ENCODE measurements at places on chromosomes 2 and 18.

DNA sequence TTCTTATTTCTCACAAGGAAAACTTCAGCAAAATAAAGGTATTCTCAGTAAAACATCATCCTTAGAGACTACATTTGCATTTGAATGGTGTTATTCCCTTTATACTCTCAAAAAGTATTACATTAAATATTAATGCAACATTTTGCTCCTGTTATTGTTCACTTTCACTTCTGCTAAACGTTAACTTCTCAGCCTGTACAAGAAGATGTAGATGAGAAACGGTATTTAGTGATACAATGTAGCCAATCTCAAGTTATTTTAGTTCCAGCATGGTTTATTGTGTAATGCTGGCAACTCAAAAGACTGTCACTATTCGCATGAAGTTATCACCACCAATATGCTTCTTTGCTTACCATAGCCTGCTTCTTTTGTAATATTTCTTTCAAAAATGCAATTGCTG is 514.1 kb downstream of the CPS1 start:
- DNase-seq: no peak
- no peak overlapping the region for H3K4me3 ChIP-seq
- no peak overlapping the region for H3K27ac ChIP-seq
- H3K36me3 ChIP-seq: no peaks in the 10 kb centered on the region

- no peak overlapping the region for H3K4me3 ChIP-seq
- H3K36me3 ChIP-seq: peaks cover 26% of the 10 kb centered on the region
- H3K27ac ChIP-seq: peak overlapping the region; percentile 5
These were observed 51.7 kb upstream of the TFCP2L1 start for GRCh38 chr2:121336528-121337294.

GRCh38 chr18:9067823-9068222 is 34.7 kb upstream of the NDUFV2 start:
- H3K27ac ChIP-seq: no peak overlapping the region
- H3K4me3 ChIP-seq: no peak overlapping the region
- DNase-seq: no peak
- H3K4me1 ChIP-seq: no peaks in the 10 kb centered on the region
- H3K36me3 ChIP-seq: no peaks in the 10 kb centered on the region

DNA sequence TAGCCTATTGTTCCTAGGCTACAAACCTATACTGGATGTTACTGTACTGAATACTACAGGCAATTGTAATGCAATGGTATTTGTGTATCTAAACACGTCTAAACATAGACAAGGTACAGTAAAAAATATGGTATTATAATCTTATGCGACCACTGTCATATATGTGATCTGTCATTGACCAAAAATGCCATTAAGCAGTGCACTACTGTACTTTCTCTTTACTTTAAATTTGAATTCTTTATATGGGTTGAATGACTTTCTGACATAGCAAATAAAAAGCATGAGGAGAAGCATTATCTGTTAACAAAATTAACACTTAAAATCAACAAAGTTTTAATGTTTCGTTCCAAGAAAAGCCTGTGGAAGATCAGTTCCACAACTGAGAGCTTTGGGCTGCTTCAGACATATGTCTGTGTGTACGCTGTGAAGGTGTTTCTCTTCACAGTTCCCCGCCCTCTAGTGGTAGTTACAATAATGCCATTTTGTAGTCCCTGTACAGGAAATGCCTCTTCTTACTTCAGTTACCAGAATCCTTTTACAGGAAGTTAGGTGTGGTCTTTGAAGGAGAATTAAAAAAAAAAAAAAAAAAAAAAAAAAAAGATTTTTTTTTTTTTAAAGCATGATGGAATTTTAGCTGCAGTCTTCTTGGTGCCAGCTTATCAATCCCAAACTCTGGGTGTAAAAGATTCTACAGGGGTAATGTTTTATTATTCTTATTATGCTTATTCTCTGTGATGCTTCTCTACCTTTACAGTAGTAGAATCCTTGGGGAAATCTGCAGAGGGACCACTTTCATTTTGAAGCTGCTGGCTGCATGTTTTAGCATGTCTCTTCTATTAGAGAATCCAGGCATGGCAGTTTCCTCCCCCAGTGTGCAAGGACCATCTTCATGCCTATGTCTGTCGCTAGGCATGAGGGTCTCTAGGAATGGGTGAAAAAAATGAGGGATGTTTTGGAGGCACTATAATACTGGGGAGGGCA is 54.5 kb downstream of the SCN2A start:
- H3K27me3 ChIP-seq: peaks cover 19% of the 10 kb centered on the region
- DNase-seq: peak; percentile 30
- H3K4me1 ChIP-seq: peaks cover 4% of the 10 kb centered on the region
- peaks cover 2% of the 10 kb centered on the region for H3K36me3 ChIP-seq
- no peak overlapping the region for H3K27ac ChIP-seq

GRCh38 chr2:9002313-9002636 is 1.2 kb downstream of the MBOAT2 start:
- no peak overlapping the region for H3K27ac ChIP-seq
- H3K36me3 ChIP-seq: peaks cover 5% of the 10 kb centered on the region
- H3K27me3 ChIP-seq: no peaks in the 10 kb centered on the region
- DNase-seq: no peak
- H3K4me1 ChIP-seq: peaks cover 10% of the 10 kb centered on the region

DNA sequence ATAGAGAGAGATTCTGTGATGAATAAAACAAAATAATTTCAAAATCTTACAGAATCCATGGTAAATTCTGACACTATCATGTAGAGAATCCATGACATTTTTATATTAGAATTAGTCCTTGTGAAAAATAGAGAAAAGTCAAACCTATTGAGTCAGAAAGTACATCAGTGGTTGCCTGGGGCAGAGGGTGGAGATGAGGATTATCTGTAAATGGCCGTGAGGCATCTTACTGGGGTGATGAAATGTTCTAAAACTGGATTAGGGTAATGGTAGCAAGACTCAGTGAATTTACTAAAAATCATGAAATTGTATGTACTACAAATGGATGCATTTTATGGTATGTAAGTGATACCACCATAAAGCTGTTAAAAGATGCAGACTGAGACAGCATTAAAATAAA is 323.1 kb downstream of the SLC8A1 start:
- no peak overlapping the region for H3K27ac ChIP-seq
- H3K36me3 ChIP-seq: peaks cover 2% of the 10 kb centered on the region
- no peak overlapping the region for H3K4me3 ChIP-seq
- no peaks in the 10 kb centered on the region for H3K4me1 ChIP-seq
- DNase-seq: no peak

DNA sequence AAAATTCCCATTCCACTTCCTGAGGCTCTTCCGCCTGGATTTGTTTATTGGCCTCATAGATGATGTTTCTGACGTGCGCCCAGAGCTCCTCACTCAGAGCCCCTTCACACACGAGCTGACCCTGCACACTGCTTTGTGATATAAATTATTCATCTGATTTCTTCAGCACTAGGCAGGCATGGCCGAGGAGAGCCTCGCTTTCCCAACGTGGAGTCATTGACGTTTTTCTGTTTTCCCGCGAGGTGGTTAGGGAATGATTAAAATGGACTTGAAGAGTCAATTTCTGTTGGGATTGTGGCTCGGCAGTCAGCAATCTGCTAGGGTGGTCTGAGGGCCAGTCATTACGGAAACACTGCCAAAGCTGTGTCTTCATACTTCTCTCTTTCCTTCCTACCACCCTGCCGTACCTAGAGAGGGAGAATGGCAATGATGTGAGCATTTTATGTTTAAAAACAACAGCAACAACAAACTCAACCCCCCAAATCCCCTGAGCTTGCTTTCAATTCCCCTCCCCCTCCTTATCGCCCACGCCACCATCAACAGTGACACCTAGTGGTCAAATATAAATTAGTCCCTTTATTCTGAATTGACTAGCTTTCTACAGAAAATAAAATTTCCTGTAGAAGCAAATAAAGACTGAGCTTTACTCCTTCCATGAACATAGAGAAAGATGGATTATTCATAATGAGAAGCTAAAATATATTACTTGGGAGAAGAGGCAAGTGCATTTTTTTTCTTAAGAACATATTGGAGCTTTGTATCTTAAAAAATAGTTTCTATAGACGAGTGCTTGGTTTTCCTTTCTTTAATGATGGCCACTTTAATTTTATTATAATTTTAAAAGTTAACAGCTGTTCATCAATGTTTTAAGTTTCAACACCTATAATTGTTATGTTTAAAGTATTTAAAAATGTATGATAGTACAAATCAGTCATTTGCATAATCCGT is 285.1 kb downstream of the MTX2 start:
- peaks cover 55% of the 10 kb centered on the region for H3K27me3 ChIP-seq
- H3K4me3 ChIP-seq: peak overlapping the region; percentile 72
- H3K27ac ChIP-seq: no peak overlapping the region
- H3K36me3 ChIP-seq: no peaks in the 10 kb centered on the region

GRCh38 chr2:191272064-191272463 is 26.9 kb downstream of the MYO1B start:
- peaks cover 2% of the 10 kb centered on the region for H3K36me3 ChIP-seq
- no peak overlapping the region for H3K4me3 ChIP-seq
- peaks cover 67% of the 10 kb centered on the region for H3K27me3 ChIP-seq
- no peak overlapping the region for H3K27ac ChIP-seq
- DNase-seq: no peak
- H3K4me1 ChIP-seq: no peaks in the 10 kb centered on the region

DNA sequence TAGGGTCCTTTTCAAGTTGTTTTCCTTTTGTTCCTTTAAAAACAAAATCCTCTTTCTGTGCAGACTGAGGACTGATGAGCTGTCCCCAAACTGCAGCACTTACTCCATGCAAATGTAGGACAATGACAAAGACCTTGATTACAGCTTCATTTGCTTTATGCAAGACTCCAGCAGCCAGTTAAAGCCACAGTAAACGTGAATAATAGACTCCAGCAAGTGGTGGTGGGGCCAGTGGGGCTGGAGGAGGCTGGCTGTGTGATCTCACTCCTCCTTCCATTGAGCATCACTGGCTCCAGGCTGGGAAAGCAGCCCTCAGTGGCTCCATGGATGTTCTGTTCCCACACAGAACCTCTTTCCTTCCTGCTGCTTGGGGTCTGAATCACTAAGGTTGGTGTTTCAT is 306.0 kb upstream of the CELF4 start:
- no peak overlapping the region for H3K27ac ChIP-seq
- H3K36me3 ChIP-seq: no peaks in the 10 kb centered on the region
- H3K4me1 ChIP-seq: no peaks in the 10 kb centered on the region
- DNase-seq: no peak
- H3K27me3 ChIP-seq: no peaks in the 10 kb centered on the region

- peaks cover 93% of the 10 kb centered on the region for H3K36me3 ChIP-seq
- H3K4me3 ChIP-seq: no peak overlapping the region
- H3K27ac ChIP-seq: peak overlapping the region; percentile 46
- no peak for DNase-seq
These were observed 8.4 kb downstream of the YPEL5 start for GRCh38 chr2:30155202-30155601.

- H3K4me1 ChIP-seq: no peaks in the 10 kb centered on the region
- DNase-seq: no peak
- H3K4me3 ChIP-seq: peak overlapping the region; percentile 73
- H3K27ac ChIP-seq: no peak overlapping the region
- H3K36me3 ChIP-seq: no peaks in the 10 kb centered on the region
These were observed 48.0 kb downstream of the KCNIP3 start for GRCh38 chr2:95345081-95345562.

DNA sequence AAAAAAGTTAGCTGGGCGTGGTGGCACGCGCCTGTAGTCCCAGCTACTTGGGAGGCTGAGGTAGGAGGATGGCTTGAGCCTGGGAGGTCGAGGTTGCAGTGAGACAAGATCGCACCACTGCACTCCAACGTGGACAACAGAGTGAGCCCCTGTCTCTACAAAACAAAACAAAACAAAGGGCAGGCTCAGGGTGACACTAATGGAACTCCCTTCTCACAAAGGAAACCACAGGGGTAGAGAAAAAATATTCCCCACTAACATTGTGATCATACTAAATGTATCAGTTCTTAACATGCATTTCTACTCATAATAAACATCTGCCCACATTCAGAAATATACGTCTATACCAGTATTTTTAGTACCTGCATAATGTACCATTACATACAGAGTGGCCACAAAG is 21.1 kb downstream of the STAM2 start:
- no peak for DNase-seq
- no peak overlapping the region for H3K4me3 ChIP-seq
- H3K27ac ChIP-seq: no peak overlapping the region

DNA sequence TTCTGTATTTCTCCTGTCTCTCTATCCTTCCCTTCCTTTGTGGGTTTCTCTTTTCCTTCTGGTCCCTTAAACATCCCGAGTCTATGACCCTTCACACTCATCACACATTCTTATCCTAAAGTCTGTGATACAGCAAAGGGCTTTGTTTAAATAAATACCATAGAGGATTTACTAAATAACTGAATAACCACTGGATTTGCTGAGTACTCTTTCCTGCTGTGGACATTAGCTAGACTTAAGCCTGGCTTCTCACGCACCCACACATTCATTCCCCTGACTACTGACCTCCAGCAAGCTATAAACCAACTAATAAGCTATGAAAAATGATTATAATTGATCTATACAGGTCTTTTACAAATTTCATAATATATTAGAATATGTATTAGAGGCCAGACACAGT is 76.6 kb downstream of the COL4A3 start:
- DNase-seq: no peak
- H3K4me3 ChIP-seq: no peak overlapping the region
- H3K36me3 ChIP-seq: no peaks in the 10 kb centered on the region
- no peaks in the 10 kb centered on the region for H3K4me1 ChIP-seq
- H3K27ac ChIP-seq: no peak overlapping the region

- no peaks in the 10 kb centered on the region for H3K27me3 ChIP-seq
- H3K4me1 ChIP-seq: no peaks in the 10 kb centered on the region
- no peak overlapping the region for H3K4me3 ChIP-seq
- peaks cover 4% of the 10 kb centered on the region for H3K36me3 ChIP-seq
These were observed 152.7 kb upstream of the PTPRM start for GRCh38 chr18:7414459-7414858.

GRCh38 chr18:32358529-32358928 is 112.2 kb downstream of the GAREM1 start:
- H3K27me3 ChIP-seq: peaks cover 34% of the 10 kb centered on the region
- DNase-seq: no peak
- no peak overlapping the region for H3K4me3 ChIP-seq
- H3K36me3 ChIP-seq: peaks cover 3% of the 10 kb centered on the region

GRCh38 chr2:197256547-197257170 is 53.9 kb downstream of the ANKRD44 start:
- H3K27ac ChIP-seq: peak overlapping the region; percentile 96
- peak overlapping the region; percentile 77 for H3K4me3 ChIP-seq
- DNase-seq: no peak
- peaks cover 14% of the 10 kb centered on the region for H3K36me3 ChIP-seq
- H3K4me1 ChIP-seq: peaks cover 65% of the 10 kb centered on the region

DNA sequence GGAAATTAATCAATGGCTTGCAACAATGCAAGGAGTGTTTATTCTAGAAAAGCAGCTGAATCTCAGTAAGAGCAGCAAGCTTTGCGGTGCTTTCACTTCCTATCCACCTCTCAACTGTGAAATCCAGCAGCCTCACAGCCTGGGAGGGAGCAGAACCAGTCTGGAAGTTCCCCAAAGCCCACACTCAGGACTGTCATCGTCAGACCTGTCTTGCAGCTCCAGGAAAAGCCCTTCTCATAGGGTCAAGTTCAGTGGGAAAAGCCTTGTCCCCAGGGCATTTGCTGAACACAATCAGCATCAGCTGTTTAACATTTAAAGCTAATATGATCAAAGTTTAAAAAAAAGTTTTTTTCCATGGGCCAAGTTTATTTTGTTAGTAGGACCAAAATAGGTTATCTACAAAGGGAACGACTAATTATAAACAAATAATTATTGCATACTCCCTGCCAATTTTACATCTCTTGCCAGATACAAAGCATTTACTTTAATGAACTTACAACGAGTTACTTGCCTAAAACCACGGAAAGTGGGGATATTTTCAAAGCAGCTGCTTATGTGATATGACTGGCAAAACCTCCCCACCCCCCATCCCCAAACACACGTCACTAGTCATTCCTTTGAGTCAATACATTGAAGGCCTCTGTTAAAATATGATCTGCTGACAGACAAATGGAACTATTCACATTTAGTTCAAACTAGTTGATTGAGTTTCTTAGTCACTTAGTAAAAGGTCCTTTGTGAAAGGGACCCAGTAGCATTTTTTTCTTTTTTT is 36.8 kb downstream of the PARD6G start:
- DNase-seq: no peak
- no peaks in the 10 kb centered on the region for H3K36me3 ChIP-seq
- peaks cover 49% of the 10 kb centered on the region for H3K27me3 ChIP-seq

Data from central memory CD8-positive, alpha-beta T cell (primary cell).